ENCODE measurements at places on chromosomes 5 and 9.

GRCh38 chr9:122297512-122297911 is 32.8 kb downstream of the MRRF start:
- DNase-seq: no peak

- DNase-seq: no peak
Observed at GRCh38 chr9:131744171-131744719, 4.4 kb upstream of the RAPGEF1 start.

DNA sequence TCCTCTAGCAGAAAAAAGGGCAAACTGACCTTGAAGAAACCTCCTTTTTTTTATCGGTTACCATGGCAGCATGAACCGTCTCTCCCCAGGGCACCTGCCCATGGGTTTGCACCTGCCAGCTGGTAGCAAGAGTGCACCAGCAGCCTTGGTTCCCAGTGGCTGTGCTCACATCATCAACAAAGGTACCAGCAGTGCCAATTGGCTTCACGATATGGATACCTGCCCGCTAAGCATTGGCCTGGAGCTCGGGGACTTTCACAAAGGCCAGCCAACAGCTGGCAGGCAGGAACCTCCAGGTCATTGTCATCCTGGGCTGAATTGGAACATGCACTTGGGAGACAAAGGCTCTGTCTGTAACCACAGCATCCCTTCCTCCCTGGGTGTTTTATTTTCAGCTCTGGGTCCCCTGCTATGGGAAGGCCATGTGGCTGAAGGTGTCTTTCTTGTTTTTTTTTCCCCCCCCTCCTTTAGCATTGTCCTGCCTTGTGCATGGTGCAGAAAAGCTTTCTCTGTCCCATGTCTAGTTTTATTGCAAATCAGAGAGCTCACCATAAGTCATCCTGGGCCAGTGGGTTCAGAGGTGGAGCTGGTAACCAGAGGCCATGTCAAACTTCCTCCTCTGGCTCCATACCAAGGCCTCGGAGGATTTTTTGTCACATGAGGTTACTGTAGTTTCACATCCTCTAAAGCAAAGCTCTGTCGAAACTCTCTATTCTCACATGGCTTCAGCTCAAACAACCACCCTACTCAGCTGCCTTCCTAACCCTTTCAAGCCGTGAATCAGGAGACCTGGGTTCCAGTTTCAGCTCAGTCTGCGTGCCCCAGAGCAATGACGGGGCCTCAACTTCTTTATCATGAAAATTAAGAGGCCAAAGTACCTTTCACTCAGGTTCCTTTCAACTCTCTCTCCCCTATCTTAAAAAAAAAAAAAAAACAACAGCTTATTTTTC is 145.5 kb upstream of the MAP3K1 start:
- DNase-seq: no peak

DNA sequence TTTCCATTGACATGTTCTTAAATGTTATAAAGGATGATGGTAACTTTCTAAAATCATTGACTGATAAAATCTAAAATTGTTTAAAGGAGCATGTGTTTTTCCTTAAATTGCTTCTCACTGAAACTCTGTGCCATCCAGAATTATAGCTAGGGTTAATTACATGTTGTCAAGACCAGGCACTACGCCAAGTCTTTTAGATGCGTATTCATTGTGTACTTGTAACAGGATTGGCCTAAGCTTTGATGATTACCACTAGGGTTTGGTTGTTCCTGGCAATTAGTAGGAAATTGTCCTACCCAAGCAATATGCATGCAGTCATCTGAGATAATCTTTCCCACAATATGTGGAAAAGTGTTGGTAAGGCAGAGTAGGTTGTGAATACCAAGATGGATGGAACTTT is 43.8 kb downstream of the PRKACG start:
- no peak for DNase-seq

- DNase-seq: no peak
Observed at GRCh38 chr5:131389096-131389868, 125.4 kb downstream of the CDC42SE2 start.

DNA sequence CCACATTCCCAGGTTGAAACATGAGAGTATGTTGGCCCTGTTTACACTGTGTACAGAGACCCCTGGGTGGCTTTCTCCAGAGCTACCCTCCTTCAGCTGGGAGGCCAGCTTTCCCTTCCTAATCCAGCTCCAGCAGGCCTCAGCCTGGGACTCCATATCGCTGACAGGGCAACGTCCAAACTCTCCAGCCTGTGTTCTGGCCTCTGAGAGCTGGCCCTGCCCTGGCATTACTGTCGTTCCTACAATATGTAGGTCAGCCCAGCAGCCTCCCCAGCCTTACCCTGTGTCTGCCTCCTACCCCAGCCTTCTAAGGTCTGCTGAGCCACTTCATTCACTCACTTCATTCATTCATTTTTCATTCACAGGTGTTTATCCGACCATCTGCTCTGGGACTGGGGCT is 8.3 kb upstream of the EEIG1 start:
- DNase-seq: no peak

GRCh38 chr9:113454914-113455761 is 8.4 kb upstream of the RGS3 start:
- DNase-seq: no peak

DNA sequence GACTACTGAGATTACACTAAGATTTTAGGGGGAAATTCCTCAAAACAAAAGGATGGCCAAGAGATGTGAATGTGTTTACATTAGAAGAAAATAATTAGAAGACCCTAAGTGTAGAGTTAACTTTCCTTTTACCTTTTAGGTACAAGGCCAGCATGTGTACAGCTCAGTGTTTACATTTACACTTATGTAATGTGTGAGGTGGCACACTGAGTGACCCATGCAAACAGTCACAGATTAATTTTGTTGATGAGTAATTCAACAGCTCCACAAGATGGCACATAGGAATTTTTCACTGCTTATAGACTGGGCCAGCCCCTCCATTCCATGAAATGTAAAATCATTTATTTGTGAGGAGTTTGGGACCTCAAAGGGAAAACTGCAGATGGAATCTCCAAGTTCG is 90.1 kb upstream of the SLC12A2 start:
- no peak for DNase-seq

- no peak for DNase-seq
Observed at GRCh38 chr5:10343486-10343885, 10.0 kb upstream of the MARCHF6 start.
